ENCODE measurements at places on chromosomes 11 and 22.

- peak; percentile 77 for DNase-seq
These were observed 8.1 kb downstream of the CCDC15 start for GRCh38 chr11:124961972-124962609.

DNA sequence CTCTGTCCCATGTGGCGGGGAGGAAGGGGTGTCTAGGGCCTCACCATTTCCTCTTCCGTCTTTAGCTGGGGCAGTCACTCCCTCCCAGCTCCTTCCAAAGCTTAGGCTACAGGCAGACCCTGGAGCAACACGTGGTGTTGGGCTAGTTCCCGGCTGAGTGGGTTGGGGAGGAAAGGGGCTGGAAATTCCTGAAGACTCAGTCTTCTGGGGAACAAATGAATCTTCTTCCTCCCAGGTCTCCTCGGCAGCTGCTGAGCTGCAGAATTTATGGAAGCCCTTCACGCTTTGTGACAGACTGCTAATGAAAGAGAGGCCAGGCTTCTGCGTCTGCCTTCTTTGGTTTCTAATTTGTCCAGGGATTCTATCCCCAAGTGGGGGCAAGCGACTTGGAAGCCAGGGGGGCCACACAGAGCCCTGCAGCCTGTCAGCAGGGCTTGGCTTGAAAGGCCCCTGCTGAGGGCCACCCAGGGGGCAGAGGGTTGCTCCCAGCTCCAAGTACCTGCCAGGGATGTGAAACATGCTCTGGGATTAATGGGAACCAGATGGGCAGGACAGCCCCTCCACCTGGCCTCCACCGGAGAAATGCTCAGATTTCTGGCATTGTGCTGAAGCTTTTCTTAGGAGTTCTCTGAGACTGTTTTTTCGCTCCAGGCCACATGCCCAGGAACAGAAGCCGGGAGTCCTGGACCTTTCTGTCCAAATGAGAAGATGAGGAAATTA, 123.1 kb downstream of the PKNOX2 start:
- DNase-seq, result no peak

DNA sequence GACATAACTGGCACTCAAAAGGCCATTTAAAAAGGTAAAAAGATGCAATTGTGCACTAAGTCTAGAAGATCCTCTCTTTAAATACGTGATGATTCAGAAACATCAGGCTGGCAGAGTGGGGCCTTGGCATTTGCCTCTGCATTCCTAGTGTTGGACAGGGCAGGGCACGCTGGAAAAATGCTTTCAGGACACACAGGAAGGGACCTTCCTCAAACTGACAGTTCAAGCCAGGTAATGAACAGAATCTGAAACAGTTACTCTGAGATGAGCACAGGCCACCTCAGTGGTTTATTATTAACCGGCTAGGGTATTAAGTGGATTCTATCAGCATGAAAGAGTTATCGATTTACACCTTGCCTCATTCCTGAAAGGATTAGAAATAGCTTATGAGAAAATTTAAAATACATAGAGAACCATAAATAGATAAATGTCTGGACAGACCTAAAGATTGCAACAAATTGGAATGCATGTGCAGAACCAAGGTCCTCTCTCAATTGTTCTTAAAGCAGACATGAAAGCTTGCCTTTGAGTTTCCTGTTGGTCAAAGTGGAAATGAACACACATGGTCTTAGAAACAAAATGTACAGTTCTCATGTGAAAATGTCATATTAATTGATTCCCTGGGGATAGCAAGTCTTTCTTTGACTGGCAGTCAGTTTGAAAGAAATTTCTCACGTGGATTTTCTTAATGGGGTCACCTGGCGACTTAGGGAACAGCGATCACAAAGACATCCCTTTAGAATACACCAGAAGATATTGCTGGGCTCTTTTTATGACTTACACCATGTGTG, 21.5 kb upstream of the CSNK2A3 start:
- no peak for DNase-seq

DNA sequence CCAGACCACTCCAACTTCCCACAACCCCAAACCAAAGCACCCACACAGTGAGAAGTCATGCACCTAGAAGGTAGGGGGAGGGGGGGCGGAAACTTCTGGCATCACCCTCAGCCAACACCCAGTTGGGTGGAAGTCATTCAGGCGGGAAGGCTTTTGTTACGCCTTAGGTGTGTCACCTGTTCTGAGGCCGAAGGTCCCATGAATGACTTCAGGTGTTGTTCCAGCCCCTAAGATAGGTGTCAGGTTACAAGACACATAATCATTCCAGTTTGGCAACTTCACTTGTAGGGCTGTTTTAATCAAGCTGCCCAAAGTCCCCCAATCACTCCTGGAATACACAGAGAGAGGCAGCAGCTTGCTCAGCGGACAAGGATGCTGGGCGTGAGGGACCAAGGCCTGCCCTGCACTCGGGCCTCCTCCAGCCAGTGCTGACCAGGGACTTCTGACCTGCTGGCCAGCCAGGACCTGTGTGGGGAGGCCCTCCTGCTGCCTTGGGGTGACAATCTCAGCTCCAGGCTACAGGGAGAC, at the start of gene TMPRSS4:
TMPRSS4 (plus strand) TSS at position 325 of the 528 bp plus-strand sequence. CDS start 225 bp downstream, outside the sequence.
- no peak for DNase-seq

Data from AG20443 (cell line).